ENCODE measurements at places on chromosomes 13 and 19.

DNA sequence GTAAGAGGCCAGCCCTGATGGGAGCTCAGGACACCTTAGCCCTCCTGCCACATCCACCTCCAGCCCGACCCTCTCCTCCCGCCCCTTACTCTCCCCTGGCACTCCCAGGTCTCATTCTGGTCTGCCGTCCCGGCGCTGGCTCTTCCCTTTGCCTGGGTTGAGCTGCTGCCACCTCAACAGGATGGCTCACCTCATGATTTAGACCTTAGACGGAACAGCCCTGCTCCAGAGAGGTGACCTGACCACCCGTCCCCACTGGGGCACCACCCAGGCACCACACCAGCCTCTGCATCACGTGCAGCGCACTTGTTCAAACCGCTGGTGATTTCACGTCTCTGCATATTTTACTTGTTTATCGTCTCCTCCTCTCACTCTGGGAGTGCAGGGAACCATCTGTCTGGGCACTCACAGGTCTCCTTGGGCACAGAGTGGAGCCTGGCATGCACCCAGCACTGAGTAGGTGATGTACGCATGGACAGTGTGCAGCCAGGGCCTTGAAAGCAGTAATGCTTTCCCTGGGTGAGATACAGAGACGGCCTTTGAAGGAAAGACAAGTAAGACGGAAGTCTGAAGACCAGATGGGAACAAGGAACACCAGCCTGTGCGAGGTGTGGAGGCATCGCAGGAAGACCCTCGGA, 183.1 kb downstream of the KATNAL1 start:
- peaks cover 6% of the 10 kb centered on the region for H3K4me1 ChIP-seq
- H3K27ac ChIP-seq: no peak overlapping the region
- no peaks in the 10 kb centered on the region for H3K36me3 ChIP-seq
- DNase-seq: no peak

GRCh38 chr19:2484178-2484937, 8.4 kb downstream of the GADD45B start:
- no peak for DNase-seq
- H3K4me3 ChIP-seq: no peak overlapping the region
- no peaks in the 10 kb centered on the region for H3K36me3 ChIP-seq
- H3K27ac ChIP-seq: no peak overlapping the region
- H3K27me3 ChIP-seq: no peaks in the 10 kb centered on the region
- peaks cover 14% of the 10 kb centered on the region for H3K4me1 ChIP-seq

DNA sequence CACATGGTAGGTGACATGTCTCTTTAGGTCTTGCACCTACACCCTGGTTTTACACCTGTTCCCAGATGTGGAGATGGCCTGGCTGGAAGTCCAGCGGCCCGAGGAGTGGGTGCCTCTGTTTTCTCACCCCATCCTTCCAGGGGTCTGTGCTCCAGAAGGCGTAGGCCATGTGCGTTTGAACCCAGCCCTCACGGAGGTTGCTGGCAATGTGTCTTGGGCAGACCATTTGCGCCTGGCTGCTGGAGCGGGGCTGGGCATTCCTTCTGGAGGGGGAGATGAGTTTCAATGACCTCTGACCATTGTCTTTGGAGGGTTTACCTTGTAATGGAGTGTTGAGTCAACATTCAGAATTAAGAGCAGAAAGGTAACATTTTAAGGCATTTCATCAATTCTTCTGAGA, 54.8 kb upstream of the ZNF536 start:
- H3K36me3 ChIP-seq: no peaks in the 10 kb centered on the region
- DNase-seq: no peak
- H3K27ac ChIP-seq: no peak overlapping the region
- H3K27me3 ChIP-seq: no peaks in the 10 kb centered on the region
- H3K4me1 ChIP-seq: no peaks in the 10 kb centered on the region

GRCh38 chr13:97266772-97267417, 44.8 kb downstream of the MBNL2 start:
- H3K36me3 ChIP-seq: no peaks in the 10 kb centered on the region
- no peaks in the 10 kb centered on the region for H3K27me3 ChIP-seq

GRCh38 chr19:5228932-5229777, 111.5 kb downstream of the PTPRS start:
- DNase-seq: no peak
- no peak overlapping the region for H3K27ac ChIP-seq

- H3K4me3 ChIP-seq: no peak overlapping the region
- H3K27me3 ChIP-seq: no peaks in the 10 kb centered on the region
- no peaks in the 10 kb centered on the region for H3K36me3 ChIP-seq
- H3K27ac ChIP-seq: no peak overlapping the region
- H3K4me1 ChIP-seq: no peaks in the 10 kb centered on the region
- DNase-seq: no peak
Observed at GRCh38 chr13:22569811-22570210, 611.0 kb upstream of the SGCG start.

- DNase-seq: no peak
- H3K4me3 ChIP-seq: no peak overlapping the region
- H3K36me3 ChIP-seq: no peaks in the 10 kb centered on the region
Observed at GRCh38 chr13:73607489-73608156, 526.6 kb downstream of the KLF12 start.

DNA sequence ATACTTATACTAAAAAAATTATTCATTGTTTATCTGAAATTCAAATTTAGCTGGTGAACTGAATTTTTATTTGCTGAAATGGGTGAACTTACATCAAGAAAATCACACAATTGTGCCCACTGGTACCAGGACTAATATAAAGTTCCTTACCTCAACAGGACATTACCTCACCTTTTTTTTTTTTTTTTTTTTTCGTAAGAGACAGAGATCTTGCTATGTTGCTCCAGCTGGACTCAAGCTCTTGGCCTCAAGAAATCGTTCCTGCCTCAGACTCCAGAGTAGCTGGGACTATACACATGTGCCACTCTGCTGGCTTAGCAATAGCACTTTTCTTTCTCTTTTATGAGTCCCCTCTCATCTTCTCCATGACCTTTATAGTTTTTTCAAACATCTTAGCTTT, 22.5 kb upstream of the NDFIP2 start:
- no peaks in the 10 kb centered on the region for H3K27me3 ChIP-seq
- no peak for DNase-seq
- H3K36me3 ChIP-seq: no peaks in the 10 kb centered on the region
- no peak overlapping the region for H3K4me3 ChIP-seq
- H3K4me1 ChIP-seq: peaks cover 17% of the 10 kb centered on the region

DNA sequence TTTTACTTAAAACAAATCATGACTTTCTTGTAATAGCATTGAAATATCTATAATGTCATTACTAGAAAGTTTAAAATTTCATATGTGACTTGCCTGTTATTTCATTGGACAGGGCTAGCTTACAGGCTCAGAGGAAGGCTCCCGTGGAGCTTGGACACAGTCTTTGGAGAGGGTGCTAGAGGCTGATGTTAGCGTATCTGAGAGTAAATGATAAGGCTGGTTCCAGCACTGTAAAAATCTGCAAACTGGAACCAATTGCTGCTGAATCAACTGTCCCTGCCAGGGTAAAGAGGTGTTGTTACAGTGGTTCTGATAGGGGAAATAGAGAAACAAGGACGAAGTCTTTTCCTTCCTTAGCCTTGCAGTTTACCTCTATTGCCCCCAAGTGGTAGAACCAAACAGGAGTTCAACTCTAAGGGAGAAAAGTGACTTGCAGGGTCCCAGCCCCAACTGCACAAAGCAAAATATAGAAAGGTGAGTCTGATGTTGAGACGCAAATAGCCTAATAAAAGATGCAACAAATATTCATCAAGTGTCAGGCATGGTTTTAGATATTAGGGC, 901.7 kb downstream of the DIAPH3 start:
- no peaks in the 10 kb centered on the region for H3K4me1 ChIP-seq
- H3K27me3 ChIP-seq: no peaks in the 10 kb centered on the region
- H3K27ac ChIP-seq: no peak overlapping the region
- no peak for DNase-seq
- H3K4me3 ChIP-seq: no peak overlapping the region
- H3K36me3 ChIP-seq: no peaks in the 10 kb centered on the region

DNA sequence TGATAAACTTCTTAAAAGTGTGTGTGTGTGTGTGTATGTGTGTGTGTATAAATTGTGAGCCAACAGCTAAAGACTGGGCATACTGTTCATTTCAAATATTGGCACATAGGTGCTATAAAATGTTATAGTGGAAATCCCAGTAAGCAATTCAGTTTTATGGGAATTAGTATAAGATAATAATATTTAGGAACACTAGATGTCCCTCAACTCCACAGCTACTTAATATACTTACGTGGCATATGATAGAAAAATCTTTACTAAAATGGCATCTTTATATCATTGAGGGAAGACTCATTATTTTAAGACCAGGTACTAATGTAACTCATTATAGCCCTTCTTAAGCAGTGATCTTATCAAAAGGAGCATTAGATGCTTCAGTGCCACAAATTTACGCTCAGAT, 266.2 kb downstream of the MAB21L1 start:
- H3K27ac ChIP-seq: no peak overlapping the region
- DNase-seq: no peak
- H3K36me3 ChIP-seq: no peaks in the 10 kb centered on the region
- no peaks in the 10 kb centered on the region for H3K4me1 ChIP-seq
- no peaks in the 10 kb centered on the region for H3K27me3 ChIP-seq

DNA sequence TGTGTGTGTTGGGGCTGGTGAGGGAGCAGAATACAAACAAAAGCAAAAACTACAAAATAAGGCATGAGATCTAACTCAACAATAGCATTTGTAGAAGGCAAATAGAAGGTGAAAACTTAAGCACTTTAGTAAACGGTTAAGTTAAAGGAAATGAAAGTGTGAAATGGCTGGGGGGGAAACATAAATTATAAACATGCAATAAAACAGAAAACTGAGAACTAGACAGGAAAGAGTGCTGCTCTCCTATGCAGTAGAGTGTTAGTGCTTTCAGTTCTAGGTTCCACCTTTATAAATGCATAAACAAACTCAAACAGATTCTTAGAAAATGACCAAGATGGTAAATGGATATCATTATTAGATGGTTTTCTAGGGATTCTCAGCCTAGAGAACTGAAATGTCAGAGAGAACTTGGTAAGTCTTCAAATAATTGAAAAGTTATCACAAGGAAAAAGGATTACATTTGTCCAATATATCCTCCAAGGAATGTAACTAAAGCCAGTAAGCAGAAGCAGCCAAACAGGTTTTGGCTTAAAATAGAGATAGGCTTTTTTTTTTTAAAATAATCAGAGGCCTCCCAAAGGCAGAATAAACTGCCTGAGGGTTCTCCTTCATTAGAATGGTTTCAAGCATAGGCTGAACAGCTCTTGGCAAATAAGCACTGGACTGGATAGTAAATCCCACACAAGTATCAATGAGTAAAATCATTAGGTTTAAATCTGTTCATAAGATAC, 23.3 kb downstream of the RBM26 start:
- H3K36me3 ChIP-seq: no peaks in the 10 kb centered on the region
- no peaks in the 10 kb centered on the region for H3K27me3 ChIP-seq
- DNase-seq: no peak
- H3K4me1 ChIP-seq: peaks cover 37% of the 10 kb centered on the region
- H3K4me3 ChIP-seq: no peak overlapping the region
- no peak overlapping the region for H3K27ac ChIP-seq

- DNase-seq: no peak
- no peaks in the 10 kb centered on the region for H3K36me3 ChIP-seq
- H3K27me3 ChIP-seq: no peaks in the 10 kb centered on the region
- no peak overlapping the region for H3K4me3 ChIP-seq
Observed at GRCh38 chr19:19379527-19379926, 25.9 kb upstream of the GATAD2A start.

GRCh38 chr19:4575267-4576015, 16.0 kb upstream of the SEMA6B start:
- peaks cover 78% of the 10 kb centered on the region for H3K27me3 ChIP-seq
- peaks cover 6% of the 10 kb centered on the region for H3K4me1 ChIP-seq
- no peaks in the 10 kb centered on the region for H3K36me3 ChIP-seq
- DNase-seq: no peak
- H3K4me3 ChIP-seq: peak overlapping the region; percentile 4

DNA sequence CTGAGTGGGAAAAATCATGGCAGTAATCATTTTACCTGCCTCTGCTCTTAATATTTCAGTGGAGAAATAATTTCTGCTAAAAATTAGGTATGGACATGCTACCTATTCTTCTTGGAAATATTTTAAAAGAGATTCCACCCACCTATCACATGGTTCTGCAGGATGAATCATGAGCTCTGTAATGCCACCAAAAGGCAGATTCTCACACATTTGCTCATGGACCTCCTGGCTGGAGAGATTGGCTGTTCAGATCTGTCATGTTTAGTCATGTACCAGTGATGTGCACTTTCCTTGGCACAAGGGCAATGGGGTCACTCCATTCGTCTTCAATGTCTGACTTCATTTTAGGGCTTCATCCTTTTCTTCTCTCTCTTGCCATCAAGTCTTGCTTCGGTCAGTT, 101.8 kb upstream of the MBNL2 start:
- peak overlapping the region; percentile 1 for H3K27ac ChIP-seq
- peaks cover 45% of the 10 kb centered on the region for H3K4me1 ChIP-seq
- H3K36me3 ChIP-seq: no peaks in the 10 kb centered on the region

DNA sequence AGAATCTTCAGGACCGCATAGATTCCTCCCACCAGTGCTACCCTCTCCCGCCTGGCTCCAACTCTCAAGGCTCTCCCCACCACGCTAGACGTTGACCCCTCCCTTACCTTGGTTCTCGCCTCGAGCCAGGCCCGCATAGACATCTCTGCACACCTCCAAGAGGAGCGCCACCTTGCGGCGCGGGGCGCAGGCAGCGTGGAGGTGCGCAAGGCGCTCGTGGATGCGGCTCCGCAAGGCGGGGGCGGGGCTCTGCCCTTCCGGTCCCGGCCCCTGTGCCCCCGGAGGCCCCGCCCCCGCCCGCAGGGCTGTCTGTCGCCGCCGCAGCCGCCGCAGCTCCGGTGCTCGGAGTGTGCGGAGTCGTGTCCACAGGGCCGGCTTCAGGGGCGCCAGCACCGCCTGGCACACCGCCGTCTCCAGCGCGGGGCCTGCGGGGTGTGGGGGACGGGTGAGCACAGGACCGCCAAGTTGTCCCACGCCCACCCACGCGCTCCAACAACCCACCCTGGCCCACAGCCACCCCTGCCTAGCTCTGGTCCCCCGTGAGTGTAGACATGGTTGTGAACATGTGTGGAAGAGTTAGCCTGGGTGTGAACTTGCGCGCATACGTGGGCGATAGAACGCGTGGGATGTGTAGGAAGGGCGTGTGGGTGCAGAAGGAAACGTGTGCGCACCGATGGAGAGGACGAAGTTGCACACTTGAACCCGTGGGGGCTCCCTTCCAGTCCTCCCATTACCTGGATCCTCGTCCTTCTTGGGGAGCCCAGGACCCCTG, 8.1 kb downstream of the RINL start:
- no peaks in the 10 kb centered on the region for H3K36me3 ChIP-seq
- H3K27ac ChIP-seq: peak overlapping the region; percentile 48
- H3K27me3 ChIP-seq: no peaks in the 10 kb centered on the region
- H3K4me1 ChIP-seq: peaks cover 13% of the 10 kb centered on the region
- peak; percentile 37 for DNase-seq

DNA sequence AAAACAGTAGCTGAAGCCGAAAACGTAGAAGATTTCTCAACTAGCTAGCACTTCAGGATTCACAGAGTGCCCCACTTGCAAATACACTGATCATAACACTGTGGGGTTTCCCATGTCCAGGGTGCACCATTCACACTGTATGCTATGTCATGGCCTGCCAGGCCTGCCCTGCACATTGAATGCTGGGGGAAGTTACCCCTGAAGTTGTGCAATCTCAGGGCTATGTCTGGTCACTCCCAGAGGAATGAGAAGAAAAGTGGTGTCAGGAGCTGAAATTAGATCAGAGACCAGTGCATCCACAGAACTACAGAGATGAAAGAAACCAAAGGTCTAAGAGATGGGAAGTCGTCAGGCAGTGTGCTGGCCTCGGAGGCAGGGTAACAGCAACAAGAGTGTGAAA, 196.8 kb downstream of the RAP2A start:
- no peak overlapping the region for H3K27ac ChIP-seq
- no peaks in the 10 kb centered on the region for H3K4me1 ChIP-seq
- DNase-seq: no peak
- no peaks in the 10 kb centered on the region for H3K36me3 ChIP-seq

- H3K27ac ChIP-seq: no peak overlapping the region
- H3K4me1 ChIP-seq: peaks cover 12% of the 10 kb centered on the region
- no peak overlapping the region for H3K4me3 ChIP-seq
- peaks cover 5% of the 10 kb centered on the region for H3K36me3 ChIP-seq
- H3K27me3 ChIP-seq: no peaks in the 10 kb centered on the region
Observed at GRCh38 chr19:23393121-23393520, 2.1 kb downstream of the ZNF91 start.

Measured in esophagus squamous epithelium (tissue), 5 donors.